Bronchial smooth muscle cell (primary cell): ENCODE measurements at places on chromosomes 5 and 9. TPM values are rescaled to one million over a fixed set of nuclear protein-coding genes. Genes with fewer than 3 reads are reported as not detected.

The TAF11L10 gene
- total RNA-seq, result not detected in 2 replicates

The TEX48 gene
- not detected in 2 replicates for total RNA-seq

The CCL19 gene
- total RNA-seq, result not detected in 2 replicates

The ARL15 gene
- total RNA-seq, result 20.8 and 26.9 TPM in 2 replicates

The ARL14EPL gene
- total RNA-seq, result 0.69 TPM in 1 of 2 replicates, not detected in the other

The TLR4 gene
- total RNA-seq, result 2.2 and 5.8 TPM in 2 replicates

The F12 gene
- 0.34 and 0.63 TPM in 2 replicates for total RNA-seq

The NSUN2 gene
- total RNA-seq, result 32.2 and 35.8 TPM in 2 replicates

The CCL21 gene
- not detected in 2 replicates for total RNA-seq

The MELK gene
- total RNA-seq, result 3.5 and 6.5 TPM in 2 replicates

The PCDHA7 gene
- 0.26 and 0.47 TPM in 2 replicates for total RNA-seq

The OR1J2 gene
- not detected in 2 replicates for total RNA-seq

The STK10 gene
- total RNA-seq, result 16.8 and 18.4 TPM in 2 replicates

The LVRN gene
- 0.47 and 0.52 TPM in 2 replicates for total RNA-seq

The VAV2 gene
- 11.5 and 12.5 TPM in 2 replicates for total RNA-seq

The MYMK gene
- total RNA-seq, result not detected in 2 replicates

The UBE2R2 gene
- 17.8 and 18.8 TPM in 2 replicates for total RNA-seq

The PLAC8L1 gene
- total RNA-seq, result 0.17 TPM in 1 of 2 replicates, not detected in the other
